ENCODE measurements at places on chromosomes 13 and 19.

DNA sequence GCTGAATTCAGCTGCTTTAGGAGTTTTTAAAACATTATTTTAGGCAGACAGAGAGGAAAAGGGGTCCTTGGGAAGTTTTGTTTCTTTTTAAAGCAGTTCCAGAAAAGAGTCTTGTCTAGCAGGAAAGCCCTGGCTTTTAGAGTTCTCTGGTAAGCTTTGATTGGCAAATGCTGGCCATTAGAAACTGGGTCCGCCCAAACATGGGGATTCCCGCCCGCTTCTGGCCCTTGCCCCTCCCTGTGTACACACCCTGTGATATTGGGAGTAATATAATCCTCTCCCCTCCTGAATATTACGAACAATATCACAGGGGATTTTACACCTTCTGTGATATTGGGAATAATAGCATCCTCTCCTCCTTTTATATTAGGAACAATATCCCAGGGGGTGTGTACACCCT lies 58.9 kb downstream of the ERICH4 start:
- ATAC-seq: no peak

GRCh38 chr19:10911579-10912363 lies 16.7 kb downstream of the YIPF2 start:
- no peak for ATAC-seq

GRCh38 chr19:29325241-29325975 lies 112.5 kb upstream of the UQCRFS1 start:
- no peak for ATAC-seq

DNA sequence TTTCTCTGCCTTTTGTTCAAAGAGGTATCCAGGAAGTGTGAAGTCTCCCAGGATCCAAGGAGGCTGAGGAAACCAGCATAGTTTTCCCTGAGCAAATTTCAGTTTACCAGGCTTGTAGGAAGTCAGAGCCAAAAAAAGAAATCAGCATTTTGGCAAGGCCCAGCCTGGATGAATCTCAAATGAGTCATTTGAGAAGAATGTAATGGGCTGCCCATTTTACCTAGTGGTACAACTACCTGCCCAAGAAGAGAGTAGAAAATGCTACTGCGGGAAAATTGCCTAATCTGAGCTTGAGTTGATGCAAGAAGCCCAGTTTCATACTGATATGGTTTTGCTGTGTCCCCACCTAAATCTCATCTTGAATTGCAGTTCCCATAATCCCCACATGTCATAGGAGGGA lies 284.1 kb upstream of the ZNF507 start:
- ATAC-seq: no peak

GRCh38 chr13:50149932-50150331 lies 134.7 kb downstream of the KCNRG start:
- ATAC-seq: no peak

DNA sequence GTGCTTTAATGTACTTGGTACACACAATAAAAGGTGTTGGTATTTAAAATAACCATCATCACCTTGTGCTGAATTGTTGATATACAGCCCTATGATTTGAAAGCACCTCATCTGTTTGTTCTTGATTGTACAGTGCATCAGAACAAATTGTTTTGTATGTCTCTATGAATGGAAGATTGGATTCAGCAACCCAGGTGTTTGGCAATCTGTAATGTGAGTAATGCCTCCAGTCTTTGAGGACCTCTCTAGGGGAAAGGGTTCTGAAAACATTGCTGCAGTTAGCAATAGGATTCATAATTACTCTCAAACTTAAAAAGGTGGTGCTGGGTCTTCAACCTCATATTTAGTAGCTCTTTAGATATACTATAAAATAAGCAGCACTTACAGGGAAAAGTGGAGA lies 341.8 kb downstream of the OXGR1 start:
- no peak for ATAC-seq

- ATAC-seq: no peak
These were observed 3.4 kb downstream of the EVI5L start for GRCh38 chr19:7833225-7834099.

GRCh38 chr19:55147545-55148251 lies 1.3 kb downstream of the TNNT1 start:
- ATAC-seq: no peak

GRCh38 chr13:32017474-32017873 lies 14.1 kb upstream of the FRY start:
- no peak for ATAC-seq

GRCh38 chr19:43847884-43848283 lies 20.8 kb downstream of the ZNF283 start:
- ATAC-seq: no peak

DNA sequence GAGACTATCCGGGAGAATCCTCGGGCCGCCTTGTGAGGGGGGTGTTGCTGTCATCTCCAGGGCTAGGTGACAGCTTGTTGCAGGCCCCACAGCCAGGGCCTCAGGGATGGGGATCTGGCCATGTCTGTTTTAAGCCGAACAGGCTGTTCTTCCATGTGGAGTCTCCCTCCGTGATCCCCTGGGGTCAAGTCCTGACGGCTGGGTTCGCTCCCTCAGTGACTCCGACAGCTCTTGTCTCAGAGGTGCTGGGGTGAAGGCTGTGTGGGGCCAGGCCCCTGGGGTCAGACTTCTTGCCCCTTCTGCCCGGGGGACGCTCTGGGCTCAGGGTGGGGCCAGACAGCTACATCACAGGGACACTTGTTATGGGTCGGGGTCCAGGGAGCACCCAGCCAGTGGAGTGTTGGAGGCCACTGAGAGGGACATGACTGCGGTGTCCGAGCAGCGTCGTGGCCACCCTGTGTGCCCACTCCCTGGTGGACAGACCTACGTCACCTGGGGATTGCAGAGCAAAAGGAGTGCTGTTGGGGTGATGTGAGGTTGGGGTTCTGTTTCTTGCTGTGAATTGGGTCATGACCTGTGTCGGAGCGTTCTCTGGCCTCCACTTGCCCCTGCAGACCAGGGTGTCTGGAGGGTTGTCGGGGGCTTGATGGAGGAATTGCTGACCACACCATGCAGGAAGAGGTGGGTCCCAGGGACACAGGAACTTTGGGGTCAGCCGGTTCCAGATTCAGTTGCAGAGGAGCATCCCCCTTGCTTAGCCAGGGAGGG lies 21.5 kb downstream of the EPN1 start:
- ATAC-seq: no peak

DNA sequence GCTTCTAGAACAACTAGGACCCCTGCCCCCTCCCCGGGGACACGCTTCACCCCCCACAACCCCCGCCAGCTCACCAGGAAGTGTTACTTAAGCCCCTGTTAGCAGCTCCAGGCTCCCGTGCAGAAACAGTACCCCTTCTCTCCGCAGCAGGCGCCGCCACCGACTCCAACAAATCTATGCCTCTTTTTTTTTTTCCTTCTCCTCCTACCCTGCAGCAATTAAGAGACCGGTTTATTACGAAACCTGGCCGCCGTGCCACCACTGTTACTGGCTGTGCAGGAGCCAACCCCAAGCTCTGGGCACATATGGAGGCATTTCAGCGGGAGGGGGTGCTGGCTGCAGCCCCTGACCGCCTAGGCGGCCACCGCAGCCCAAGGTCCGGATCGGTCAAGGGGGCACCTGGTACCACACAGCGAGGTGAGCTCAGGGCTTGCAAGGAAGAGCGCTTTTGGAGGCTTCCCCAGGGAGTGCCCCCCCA lies 2.4 kb downstream of the GADD45B start:
- peak; percentile 6 for ATAC-seq

- no peak for ATAC-seq
These were observed 22.5 kb downstream of the LIG1 start for GRCh38 chr19:48147597-48148175.

DNA sequence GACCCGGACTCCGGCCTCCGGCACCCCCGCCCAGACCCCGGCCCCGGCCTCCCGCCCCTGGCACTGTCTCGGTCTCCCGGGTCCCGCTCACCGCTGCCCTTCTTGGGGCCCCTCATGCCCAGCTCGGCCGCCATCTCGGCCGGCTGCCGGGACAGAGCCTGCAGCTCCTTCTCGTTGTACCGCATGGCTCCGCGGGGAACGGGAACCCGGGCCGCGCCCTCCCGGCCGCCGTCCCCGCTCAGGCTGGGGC lies 140 bp downstream of the PLEKHJ1 start:
- ATAC-seq: no peak

- no peak for ATAC-seq
These were observed 11.4 kb downstream of the SBK2 start for GRCh38 chr19:55525289-55526101.

DNA sequence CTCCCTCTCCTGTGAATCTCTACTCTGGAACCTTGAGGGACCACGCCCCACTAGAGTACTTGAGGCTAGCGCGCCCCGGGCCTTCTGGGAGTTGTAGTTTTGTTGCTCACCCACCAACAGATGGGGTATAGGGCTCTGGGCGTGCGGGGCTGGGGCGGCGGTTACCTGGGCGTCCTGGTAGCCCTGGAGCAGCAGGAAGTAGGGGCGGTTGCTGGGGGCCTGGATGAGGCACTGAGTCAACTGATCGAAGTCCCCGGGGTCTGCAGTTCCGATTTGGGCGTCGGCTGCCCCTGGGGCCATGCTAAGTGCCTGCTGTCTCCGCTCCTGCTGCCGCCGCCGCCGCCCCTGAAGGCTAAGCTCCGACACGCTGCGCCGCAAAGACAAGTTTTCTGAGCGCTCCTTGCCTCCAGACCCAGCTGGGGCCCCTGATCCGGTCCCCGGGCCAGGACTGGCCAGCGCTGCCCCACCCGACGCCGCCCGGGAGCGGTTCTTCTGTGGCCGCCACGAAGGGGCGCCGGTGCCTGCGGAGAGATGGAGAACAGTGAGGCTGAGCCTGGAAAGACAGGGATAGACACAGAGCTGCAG lies 5.3 kb downstream of the RASIP1 start:
- ATAC-seq: no peak

DNA sequence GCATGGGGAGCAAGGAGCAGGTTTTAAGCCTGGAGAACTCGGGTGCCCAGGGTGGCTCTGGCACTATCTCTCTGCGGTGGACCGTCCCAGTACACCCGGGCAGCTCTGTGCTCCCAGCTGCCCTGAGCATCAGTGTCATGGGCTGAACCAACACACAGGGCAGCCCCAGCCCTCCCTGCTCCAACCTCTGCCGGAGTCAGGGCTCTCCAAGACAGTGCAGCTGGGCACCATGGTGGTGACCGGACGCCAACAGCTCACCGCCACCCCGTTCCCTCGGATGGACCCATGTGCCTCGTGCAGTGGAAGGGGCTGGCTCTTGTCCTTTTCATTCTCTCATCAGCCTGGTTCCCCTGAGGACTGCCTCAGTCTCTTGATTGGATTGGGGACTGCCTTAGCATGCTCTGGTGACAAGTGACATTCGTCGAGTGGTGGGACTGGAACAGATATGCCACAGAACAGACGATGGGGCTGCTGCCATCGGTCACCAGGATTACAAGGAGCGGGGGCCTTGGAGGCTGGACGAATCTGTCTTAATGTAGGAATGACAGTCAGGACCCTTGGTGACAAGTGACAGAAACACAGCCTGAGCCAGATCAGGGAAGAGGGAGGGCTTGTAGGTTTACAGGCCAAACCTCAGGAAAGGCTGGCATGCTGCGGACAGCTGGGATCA lies 25.7 kb upstream of the VSTM2B start:
- no peak for ATAC-seq

GRCh38 chr19:5059213-5059574 lies 90.3 kb downstream of the KDM4B start:
- no peak for ATAC-seq

DNA sequence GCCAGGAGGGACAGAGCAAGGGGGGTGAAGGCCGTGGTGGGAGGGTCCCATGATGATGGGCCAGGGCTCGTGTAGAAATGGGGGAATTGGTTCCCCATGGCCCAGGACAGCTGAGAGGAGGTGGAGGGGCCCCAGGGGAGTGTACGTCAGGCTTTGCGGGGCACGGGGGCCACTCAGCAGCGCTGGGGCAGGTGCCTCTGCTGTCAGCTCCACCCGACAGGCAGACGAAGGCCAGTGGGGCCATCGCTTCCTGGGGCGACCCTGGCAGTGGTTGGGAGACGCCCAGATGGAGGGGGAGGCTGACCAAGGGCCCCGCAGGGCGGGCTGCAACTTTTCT lies 1.9 kb upstream of the TEKTIP1 start:
- ATAC-seq: peak; percentile 5

GRCh38 chr13:27605610-27606200 lies 14.6 kb downstream of the LNX2 start:
- ATAC-seq: no peak

DNA sequence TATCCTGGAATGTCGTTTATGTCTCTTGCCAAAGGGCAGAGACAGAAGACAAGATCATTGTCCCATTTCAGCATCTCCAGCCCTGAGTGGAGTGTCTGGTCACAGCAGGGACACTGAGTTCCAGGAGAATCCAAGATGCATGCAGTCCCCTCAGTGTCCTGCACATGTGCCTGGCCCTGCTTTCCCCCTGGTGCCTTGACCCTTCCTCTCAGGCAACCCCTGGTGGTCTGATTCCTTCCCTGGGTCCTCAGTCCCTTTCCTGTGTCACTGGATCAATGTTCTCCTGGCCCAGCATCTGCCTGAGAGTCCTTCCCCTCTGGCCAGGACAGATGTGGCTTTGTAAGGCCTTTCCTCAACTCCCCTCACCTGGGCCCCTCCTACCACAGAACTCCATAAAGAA lies 9.0 kb downstream of the CEACAM21 start:
- no peak for ATAC-seq

DNA sequence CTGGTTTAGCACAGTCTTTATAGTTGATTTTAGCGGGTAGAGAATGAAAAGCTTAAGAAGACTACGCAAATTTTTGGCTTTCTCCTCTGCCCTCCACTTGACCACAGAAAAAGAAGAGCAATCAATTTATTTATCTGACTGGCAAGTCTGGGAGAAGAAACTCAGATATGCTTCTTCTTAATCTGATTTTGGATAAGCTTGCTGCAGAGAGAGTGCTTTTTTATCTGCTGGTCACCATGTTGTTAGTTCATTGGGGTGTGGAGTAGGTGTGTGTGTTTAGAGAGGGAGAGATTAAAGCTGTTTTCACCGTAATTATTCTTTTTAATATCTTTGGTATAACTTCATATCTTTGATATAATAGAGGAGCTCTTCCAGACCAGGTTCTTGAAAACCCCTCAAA lies 471.4 kb upstream of the SLC10A2 start:
- ATAC-seq: no peak

- ATAC-seq: peak; percentile 20
These were observed 40.8 kb downstream of the RCBTB2 start for GRCh38 chr13:48492096-48492440.

GRCh38 chr19:1491114-1491848 lies at the start of gene REEP6:
TSS of gene REEP6 (plus strand) at chr19:1491181. CDS start at chr19:1491270, 89 bp downstream.
- ATAC-seq: no peak

- no peak for ATAC-seq
These were observed 2738.9 kb upstream of the PCDH20 start for GRCh38 chr13:64154514-64154913.

DNA sequence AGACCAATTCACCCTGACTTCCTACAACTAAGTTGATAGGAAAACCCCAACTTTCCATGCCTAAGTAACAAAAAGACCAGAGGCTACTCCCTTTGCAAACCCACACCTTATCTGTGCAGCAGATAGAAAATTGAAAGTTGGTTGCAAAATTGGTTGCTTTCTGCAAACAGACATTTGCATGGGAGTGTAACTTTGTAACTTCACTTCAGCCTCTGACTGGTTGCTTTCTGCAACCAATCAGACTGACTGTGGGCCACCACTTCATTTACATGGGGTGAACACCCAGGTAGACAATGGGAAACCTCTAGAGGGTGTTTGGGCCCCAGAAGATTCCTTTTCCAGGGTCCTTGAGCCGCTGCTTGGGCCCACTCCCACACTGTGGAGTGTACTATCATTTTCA lies 9.8 kb downstream of the TEX30 start:
- no peak for ATAC-seq
